ENCODE measurements at places on chromosomes 16 and 17. TPM values are rescaled to one million over a fixed set of nuclear protein-coding genes. Genes with fewer than 3 reads are reported as not detected.

DNA sequence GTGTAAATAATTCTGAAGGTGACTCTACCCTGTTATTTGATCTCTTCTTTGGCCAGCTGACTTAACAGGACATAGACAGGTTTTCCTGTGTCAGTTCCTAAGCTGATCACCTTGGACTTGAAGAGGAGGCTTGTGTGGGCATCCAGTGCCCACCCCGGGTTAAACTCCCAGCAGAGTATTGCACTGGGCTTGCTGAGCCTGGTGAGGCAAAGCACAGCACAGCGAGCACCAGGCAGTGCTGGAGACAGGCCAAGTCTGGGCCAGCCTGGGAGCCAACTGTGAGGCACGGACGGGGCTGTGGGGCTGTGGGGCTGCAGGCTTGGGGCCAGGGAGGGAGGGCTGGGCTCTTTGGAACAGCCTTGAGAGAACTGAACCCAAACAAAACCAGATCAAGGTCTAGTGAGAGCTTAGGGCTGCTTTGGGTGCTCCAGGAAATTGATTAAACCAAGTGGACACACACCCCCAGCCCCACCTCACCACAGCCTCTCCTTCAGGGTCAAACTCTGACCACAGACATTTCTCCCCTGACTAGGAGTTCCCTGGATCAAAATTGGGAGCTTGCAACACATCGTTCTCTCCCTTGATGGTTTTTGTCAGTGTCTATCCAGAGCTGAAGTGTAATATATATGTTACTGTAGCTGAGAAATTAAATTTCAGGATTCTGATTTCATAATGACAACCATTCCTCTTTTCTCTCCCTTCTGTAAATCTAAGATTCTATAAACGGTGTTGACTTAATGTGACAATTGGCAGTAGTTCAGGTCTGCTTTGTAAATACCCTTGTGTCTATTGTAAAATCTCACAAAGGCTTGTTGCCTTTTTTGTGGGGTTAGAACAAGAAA is 5.1 kb downstream of the STH start:
- H3K4me1 ChIP-seq: peaks cover 22% of the 10 kb centered on the region
- no peak for DNase-seq
- no peaks in the 10 kb centered on the region for H3K36me3 ChIP-seq
- H3K27ac ChIP-seq: peak overlapping the region; percentile 32
- no peak overlapping the region for H3K4me3 ChIP-seq
- no peaks in the 10 kb centered on the region for H3K27me3 ChIP-seq

MYH1 gene
- not detected for total RNA-seq

GRCh38 chr17:79473111-79473875 is 137.6 kb downstream of the RBFOX3 start:
- H3K4me1 ChIP-seq: no peaks in the 10 kb centered on the region
- DNase-seq: no peak
- H3K27ac ChIP-seq: no peak overlapping the region
- no peaks in the 10 kb centered on the region for H3K36me3 ChIP-seq

GRCh38 chr16:16933861-16934260 is 536.9 kb downstream of the XYLT1 start:
- H3K27me3 ChIP-seq: peaks cover 4% of the 10 kb centered on the region
- no peak overlapping the region for H3K4me3 ChIP-seq
- H3K27ac ChIP-seq: no peak overlapping the region
- no peak for DNase-seq
- H3K4me1 ChIP-seq: no peaks in the 10 kb centered on the region

- peaks cover 1% of the 10 kb centered on the region for H3K36me3 ChIP-seq
- no peak overlapping the region for H3K27ac ChIP-seq
- peaks cover 27% of the 10 kb centered on the region for H3K27me3 ChIP-seq
- no peak overlapping the region for H3K4me3 ChIP-seq
- H3K4me1 ChIP-seq: peaks cover 6% of the 10 kb centered on the region
- DNase-seq: peak; percentile 54
Observed at GRCh38 chr16:159136-159849, 6.5 kb upstream of the HBM start.

GRCh38 chr16:26155221-26155620 is 463.5 kb downstream of the HS3ST4 start:
- DNase-seq: no peak
- H3K4me1 ChIP-seq: no peaks in the 10 kb centered on the region
- H3K27me3 ChIP-seq: no peaks in the 10 kb centered on the region
- no peak overlapping the region for H3K27ac ChIP-seq
